ENCODE measurements at places on chromosomes 3 and 15.

- DNase-seq, result no peak
These were observed 97.4 kb downstream of the ST6GAL1 start for GRCh38 chr3:187027531-187028278.

GRCh38 chr3:195071916-195072820, 198.8 kb downstream of the XXYLT1 start:
- no peak for DNase-seq

GRCh38 chr3:97885931-97886824, 64.4 kb downstream of the CRYBG3 start:
- no peak for DNase-seq

GRCh38 chr3:32222950-32223349, 15.5 kb upstream of the CMTM8 start:
- DNase-seq, result no peak
